ENCODE measurements at places on chromosomes 11 and 22.

DNA sequence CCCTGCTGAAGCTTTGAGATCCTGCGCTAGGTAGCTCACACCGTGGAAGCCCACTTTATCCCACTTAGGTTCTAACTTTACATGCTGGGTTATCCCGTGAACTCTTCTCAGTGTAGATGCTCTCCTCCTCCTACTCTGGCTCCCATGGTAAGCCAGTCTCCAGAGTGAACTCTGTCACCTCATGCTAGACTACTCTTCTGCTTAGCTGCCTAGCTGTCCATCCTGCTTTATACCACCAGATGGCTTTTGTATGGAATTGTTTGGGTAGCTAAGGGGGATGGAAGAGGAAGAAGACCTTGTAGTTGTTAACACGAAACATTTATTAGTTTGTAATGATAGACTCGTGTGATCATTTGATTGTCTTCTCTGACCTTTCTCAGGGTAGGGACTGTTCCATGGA, 46.8 kb downstream of the EMSY start:
- DNase-seq: no peak

GRCh38 chr11:31340903-31341572, 28.5 kb downstream of the DCDC1 start:
- no peak for DNase-seq

- no peak for DNase-seq
Measured at GRCh38 chr11:69521457-69521856, 40.0 kb downstream of the LINC01488 start.

DNA sequence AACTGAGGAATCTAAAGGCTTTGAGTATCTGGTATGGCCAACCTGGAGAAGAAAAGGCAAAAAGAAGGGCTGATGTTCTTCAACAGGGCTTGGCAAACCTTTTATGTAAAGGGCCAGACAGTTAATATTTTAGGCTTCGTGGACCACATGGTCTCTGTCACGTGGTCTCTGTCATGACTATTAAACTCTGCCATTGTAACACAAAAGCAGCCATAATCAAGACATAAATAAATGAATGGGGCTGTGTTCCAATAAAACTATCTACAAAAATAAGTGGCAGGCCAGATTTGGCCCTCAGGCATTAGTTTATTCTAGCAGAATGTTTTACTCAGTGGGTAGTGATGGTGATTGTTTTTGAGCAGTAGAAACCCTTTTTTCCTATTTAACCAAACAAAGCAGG, 483 bp upstream of the ACCSL start:
- no peak for DNase-seq

GRCh38 chr22:23530766-23531282, 49.3 kb downstream of the IGLL1 start:
- DNase-seq: no peak

DNA sequence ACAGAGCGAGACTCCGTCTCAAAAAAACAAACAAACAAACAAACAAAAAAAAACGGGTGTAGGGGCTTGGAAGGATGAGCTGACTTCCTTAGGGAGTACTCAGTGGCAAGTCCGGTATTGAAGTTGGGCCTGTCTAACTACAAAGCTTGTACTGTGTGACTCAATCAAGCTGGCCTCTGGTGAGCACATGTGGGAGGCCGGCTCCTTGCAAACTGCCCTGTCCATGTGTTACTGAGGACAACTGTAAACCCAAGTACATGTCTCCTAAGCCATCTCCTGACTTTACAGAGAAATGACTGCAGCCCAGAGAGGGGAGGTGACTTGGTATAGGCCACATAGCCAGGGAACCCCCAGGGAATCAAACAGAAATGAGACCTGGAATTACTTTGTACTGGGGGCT, 11.6 kb downstream of the RIBC2 start:
- DNase-seq: no peak

- DNase-seq: no peak
Measured at GRCh38 chr11:61541598-61541997, 33.0 kb downstream of the LRRC10B start.

GRCh38 chr22:49392247-49392646, 435.4 kb downstream of the BRD1 start:
- no peak for DNase-seq

- DNase-seq: no peak
Measured at GRCh38 chr11:125925247-125925740, 20.6 kb upstream of the VSIG10L2 start.

GRCh38 chr11:10066441-10066840, 227.6 kb downstream of the SBF2 start:
- no peak for DNase-seq

DNA sequence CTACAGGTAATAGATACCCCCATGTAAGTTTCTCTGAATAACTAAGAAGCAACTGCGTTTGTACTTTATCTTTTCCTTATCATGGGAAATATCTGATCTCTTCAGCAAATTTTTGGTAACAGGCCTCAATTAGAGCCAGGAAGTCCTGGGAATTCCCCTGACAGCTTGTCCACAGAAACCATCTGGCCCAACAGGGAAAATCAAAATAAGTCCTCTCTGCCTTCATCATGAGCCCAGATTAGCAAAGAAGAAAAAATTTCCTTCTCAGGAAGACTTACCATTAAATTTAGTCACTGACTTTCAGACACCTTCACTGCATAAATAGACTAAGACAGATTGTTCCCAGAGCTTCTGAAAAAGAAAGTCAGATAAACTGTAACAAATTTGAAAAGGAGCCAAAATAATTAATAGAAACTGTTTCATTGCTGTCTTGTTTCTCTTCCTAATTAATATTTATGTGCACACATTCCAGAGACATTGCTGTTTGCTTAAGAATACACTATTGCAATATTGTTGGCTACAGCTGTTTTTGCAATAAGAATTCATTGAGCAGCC, 278.1 kb upstream of the FAT3 start:
- no peak for DNase-seq

GRCh38 chr11:27233654-27234042, 129.4 kb downstream of the CCDC34 start:
- no peak for DNase-seq

GRCh38 chr22:22721681-22722354, 77.4 kb downstream of the GGTLC2 start:
- no peak for DNase-seq

- DNase-seq: no peak
Measured at GRCh38 chr11:116110802-116111201, 606.6 kb upstream of the CADM1 start.

DNA sequence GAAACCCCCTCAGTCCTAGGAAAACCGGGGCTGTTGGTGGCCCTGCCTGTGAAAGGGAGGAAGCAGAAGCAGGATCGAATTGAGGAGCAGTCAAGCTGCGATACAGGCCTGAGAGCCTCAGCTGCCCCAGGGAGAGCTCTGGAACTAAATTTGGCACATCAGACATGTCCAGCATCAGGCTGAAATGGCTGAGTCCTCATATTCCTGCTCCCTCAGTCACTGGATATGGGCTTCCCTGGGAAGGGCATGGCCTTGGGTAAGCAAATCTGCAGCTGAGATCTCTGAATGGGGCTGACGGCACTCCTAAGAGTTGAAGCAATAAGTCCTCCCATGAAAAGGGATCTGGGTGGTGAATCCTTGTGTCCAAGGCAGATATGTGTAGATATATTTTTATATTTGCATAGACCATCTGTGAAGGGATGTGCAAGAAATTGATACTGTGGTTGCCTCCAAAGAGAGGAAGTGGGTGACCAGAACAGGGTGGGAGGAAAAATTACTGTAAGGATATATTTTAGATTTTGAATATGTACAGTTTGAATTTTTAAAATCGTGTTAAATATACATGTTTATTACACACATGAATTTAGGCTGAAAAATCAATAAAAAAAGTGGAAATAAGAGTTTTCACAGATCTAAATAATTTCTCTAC, 45.5 kb downstream of the APIP start:
- no peak for DNase-seq

All from NCI-H2171 (cell line).